ENCODE measurements at places on chromosomes 7 and 10.
A peak's percentile ranks its signal among the peaks of the same experiment; 100 is the strongest.

DNA sequence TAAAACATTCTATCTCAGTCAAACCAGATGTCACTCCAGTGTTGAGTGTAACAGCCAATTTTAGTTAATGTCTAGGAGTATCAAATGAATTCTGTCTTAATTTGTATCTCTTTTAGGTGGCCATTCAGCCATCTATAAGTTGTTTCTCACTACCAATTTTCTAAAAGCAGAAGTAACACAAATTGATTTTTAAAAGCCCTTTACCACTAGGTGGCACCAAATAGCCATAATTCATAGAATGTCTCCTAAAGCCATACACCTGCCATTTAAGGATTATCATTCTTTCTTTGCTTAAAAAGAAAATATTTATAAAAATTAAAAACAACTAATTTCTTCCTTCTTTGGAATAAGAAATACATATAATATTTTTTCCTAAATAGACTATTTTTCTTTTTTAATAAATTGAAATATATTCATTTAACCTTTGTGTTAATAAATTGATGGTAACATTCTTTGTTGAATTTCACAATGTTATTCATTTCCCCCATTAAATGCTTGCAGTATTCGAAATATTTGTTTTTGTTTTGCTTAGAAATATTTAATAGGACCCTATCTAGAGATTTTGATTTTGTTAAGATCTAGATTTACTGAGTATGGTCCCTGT, 107.8 kb upstream of the PPP1R3A start:
- DNase-seq: peak; percentile 91

DNA sequence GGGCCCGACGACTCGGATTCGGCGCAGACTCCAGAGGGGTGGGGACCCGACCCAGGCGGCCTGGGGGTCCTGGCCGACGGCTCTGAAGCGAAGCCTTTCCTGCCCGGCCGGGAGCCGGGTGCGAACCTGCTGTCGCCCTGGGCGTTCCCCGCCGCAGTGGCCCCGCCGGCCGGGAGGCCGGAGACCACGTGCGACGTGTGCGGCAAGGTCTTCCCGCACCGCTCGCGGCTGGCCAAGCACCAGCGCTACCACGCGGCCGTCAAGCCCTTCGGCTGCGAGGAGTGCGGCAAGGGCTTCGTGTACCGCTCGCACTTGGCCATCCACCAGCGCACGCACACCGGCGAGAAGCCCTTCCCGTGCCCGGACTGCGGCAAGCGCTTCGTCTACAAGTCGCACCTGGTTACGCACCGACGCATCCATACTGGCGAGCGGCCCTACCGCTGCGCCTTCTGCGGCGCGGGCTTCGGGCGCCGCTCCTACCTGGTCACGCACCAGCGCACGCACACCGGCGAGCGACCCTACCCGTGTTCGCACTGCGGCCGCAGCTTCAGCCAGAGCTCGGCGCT, 15.4 kb downstream of the ZNF316 start:
- no peak for DNase-seq

DNA sequence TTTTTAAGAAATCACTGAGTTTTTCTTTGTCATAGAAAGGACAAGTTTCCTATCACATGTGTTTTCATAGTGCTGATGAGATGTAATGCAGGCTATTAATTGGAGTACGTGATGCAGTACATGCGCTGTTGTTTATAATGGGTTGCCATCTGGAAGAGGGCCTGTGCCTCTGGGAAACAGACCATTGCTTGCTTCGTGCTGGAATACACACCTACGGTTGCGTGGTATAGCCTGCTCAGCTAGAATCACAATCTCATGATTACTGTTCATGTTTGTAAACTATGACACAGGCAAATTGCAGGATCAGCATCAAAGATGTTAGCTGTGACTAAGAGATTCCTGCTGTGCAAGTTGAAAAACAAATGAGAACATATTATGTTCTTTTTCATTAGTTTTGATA, 107.2 kb upstream of the STEAP1B start:
- no peak for DNase-seq

DNA sequence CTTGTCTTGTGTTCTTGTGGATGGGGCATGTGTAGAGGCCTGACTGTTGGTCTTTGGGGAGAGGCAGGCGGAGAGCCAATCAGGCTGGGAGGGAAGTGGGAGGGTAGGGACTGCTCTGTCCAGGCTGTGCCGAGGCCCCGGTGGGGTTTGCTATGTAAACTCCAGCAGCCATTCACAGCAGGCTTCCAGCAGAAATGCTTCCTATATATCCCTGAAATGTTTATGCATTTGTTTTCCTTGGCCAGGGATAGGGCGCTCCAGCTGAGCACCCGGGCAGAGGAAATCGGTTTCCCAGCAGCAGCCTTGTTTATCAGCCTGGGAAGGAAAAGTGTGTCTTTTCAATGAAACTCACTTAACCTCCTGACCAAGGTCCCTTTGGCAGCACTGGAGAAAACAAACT, 18.3 kb upstream of the AQP1 start:
- DNase-seq: peak; percentile 83

GRCh38 chr7:76023002-76023401, 24.8 kb downstream of the STYXL1 start:
- DNase-seq: no peak

DNA sequence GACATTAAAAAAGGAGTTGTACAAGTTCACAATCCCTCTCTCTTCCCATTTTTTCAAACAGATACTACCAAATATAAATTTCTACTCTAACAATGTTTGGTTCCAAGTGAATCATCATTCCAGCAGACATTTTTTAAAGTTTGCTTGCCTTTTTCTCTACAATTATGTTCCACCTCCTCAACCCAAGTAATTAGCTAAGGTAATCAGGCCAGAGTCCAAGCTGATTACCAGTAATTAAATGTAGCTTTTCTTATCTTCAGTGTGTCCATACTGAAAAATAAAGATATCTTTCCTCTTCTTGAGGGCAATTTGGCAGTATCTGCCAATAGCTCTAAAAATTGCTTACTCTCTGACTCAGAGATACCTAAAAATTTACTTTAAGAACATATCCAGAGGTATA, 126.0 kb downstream of the ITGB8 start:
- no peak for DNase-seq

- DNase-seq: peak; percentile 41
These were observed 65.2 kb downstream of the AOAH start for GRCh38 chr7:36659172-36659516.

GRCh38 chr7:131090886-131091692, 236.6 kb upstream of the MKLN1 start:
- DNase-seq: no peak

GRCh38 chr10:48794074-48794473, 109.4 kb downstream of the WDFY4 start:
- DNase-seq: no peak

DNA sequence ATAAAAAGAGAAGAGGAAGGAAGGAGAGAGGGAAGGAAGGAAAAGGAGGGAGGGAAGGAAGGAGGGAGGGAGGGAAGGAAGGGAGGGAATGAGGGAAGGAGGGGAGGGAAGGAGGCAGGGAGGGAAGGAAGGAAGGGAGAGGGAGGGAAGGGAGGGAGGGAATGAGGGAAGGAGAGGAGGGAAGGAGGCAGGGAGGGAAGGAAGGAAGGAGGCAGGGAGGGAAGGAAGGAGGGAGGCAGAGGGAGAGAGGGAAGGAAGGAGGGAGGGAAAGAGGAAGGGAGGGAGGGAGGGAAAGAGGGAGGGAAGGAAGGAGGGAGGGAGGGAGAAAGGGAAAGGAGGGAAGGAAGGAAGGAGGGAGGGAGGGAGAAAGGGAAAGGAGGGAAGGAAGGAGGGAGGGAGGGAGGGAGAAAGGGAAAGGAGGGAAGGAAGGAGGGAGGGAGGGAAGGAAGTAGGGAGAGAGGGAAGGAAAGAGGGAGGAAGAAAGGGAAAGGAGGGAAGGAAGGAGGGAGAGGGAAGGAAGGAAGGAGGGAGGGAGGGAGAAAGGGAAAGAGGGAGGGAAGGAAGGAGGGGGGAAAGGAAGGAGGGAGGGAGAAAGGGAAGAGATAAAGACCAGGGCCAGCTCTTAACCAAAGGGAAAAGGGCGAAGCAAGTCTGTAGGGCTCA, 5.7 kb upstream of the LAT2 start:
- DNase-seq: no peak

- peak; percentile 3 for DNase-seq
These were observed 573.0 kb upstream of the PCDH15 start for GRCh38 chr10:55374060-55374459.

GRCh38 chr10:65816536-65816935, 1109.3 kb upstream of the LRRTM3 start:
- DNase-seq: no peak

GRCh38 chr10:114412907-114413797, 8.8 kb upstream of the AFAP1L2 start:
- no peak for DNase-seq

GRCh38 chr7:1452205-1452604, 7.1 kb downstream of the MICALL2 start:
- DNase-seq: no peak

DNA sequence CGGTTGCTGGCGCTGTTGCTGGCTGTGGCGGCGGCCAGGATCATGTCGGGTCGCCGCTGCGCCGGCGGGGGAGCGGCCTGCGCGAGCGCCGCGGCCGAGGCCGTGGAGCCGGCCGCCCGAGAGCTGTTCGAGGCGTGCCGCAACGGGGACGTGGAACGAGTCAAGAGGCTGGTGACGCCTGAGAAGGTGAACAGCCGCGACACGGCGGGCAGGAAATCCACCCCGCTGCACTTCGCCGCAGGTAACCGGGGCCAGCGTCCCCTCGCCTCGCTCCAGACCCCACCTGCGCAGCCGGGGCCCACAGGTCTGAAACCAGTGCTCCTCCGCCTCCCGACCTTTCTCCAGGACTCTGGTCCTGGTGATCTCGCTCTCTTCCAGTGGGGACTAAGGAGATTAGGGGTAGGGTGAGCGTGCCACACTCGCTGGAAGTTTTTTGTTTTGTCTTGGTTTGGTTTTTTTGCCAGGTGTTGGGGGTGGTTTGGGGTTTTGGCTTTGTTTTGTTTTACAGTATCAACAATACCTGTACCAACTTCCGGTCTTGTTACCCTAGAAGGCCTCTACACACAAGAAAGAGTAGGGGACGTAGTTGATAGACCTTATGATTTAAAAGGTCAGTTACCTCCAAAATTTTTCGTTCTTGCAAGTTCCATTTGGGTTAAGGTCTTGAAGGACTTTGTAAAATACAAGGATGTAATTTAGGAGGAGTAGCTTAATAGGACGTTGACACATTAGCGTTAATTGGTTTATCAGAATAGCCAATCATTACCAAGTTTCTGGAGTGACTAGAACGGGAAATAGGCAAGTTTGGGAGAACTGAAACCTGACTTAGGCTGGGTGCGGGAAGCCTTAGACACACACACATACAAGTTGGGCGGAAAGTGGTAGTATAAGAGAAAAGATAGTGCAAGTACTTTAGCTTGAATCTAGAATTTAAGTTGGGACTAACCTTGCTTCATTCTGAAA, 704 bp downstream of the TNKS2 start:
- DNase-seq: peak; percentile 75

DNA sequence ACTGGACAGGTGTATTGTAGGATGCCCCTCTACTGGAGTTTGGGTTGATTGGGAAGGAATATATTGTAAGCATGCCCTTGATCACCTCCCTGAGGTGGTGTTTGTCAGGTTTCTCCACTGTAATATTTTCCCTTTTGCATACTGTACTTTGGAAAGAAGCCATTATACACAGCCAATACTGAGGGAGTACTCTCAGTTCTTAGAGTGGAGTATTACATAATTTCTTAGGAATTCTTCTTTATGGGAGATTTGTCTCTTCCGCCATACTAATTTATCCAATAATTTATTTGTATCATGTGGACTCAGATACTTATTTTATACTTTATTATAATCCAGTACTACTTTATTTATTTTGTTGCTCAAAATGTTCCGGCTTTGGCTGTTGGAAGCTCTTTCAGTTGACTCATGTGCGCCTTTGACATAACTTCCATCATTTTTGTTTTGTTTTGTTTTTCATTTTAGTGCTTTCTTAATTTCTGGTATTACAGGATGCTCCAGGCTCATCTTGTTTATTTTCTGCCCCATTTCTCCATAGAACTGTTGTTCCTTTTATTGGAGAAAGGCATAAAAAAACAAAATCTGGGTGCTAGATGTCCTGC, 29.7 kb downstream of the MKLN1 start:
- DNase-seq: no peak

GRCh38 chr7:155327590-155328320, 30.1 kb downstream of the INSIG1 start:
- DNase-seq: no peak

DNA sequence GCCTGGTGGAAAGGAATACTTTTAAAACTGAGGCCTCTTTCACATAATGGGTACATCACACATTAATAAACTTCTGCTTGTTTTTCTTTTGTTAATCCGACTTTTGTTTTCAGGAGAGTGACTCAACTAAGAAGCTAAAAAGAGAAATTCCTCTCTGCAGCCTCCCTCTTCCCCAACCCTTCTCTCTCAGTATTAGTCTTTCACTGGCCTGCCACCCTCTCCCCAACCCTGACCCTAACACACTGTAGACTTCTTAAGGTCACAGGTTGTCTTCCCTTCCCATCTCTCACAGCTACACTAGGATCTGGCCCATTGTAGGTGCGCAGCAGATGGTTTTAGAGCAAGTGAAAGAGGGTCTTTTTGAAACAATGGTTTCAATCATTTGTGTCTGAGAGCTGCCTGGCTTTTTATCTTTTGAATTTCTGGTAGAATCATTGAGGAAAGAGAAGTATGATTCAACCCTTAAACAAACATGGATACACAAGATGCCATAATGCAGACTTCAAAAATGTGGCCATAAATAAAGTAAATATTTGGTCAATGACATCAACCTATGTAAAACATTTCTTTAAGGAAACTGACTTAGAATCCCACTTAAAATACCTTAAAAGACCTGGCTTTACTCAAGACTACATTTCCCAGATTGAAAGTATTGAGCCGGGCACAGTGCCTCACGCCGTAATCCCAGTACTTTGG, 17.9 kb upstream of the FFAR4 start:
- no peak for DNase-seq

GRCh38 chr10:76697923-76698322, 939.7 kb downstream of the KCNMA1 start:
- DNase-seq: no peak

All from tongue (tissue), 3 donors.